ENCODE measurements at places on chromosomes 2 and 18. TPM values are rescaled to one million over a fixed set of nuclear protein-coding genes. Genes with fewer than 3 reads are reported as not detected.

DNA sequence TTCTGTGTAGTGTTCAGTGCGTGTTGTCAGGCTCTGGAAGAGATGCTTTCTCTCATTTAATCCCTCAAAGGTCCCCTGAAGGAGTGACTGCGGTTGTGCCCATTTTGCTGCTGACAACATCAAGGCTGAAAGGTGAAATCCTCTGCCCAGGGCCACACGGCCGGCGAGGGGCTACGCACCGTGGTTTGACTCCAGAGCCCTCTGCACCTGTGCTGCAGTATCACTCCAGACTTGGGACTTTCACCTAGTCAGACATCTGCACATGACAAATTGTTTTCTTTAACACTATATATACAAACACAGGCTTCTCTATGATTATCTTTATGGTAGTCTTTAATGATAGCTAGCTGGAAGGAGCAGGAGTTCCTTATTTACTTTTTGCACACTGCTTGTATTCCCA, 90.2 kb downstream of the ARMC9 start:
- no peak for DNase-seq

SOWAHC gene
- not detected for total RNA-seq

DNA sequence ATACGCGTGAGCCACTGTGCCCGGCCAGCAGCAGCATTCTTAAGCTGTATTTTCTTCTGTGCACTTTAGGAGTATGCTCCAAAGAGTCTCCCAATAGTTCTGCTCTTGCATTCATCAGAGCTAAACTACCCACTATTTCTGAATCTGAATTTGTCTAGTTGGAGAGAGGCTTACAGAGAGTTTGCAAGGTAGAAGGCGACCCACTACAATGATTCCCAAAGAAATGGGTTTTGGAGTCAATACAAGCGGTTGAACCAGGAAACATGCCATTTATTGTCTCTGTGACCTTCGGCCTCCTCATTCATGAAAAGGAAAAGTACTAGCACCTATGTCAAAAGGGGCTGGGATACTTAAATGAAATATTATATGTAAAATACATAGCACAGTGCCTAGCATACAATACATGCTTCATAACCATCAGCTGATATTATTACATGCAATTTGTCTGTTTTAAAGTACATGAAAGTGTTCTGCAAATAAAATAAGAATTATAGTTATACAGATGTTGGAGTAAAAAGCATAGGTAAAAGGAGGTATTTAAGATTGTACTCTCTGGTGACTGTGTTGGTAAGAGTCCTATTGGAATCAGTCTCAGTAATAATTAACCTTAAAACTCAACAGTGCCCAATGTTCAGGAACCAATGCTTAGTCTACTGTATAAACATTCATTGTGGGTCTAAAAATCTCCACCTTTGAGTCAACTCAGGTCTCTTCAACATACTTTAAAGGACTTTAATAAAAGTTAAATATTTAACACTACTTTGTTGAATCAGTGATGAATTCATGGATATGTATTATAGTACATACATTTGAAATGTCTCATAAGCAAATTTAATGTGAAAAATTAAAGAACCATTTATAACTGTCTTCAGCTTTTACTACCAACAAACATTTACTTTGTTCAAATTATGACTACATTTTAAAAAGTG, 89.8 kb upstream of the GRB14 start:
- no peak for DNase-seq

C2orf72 gene
- total RNA-seq: not detected

DNA sequence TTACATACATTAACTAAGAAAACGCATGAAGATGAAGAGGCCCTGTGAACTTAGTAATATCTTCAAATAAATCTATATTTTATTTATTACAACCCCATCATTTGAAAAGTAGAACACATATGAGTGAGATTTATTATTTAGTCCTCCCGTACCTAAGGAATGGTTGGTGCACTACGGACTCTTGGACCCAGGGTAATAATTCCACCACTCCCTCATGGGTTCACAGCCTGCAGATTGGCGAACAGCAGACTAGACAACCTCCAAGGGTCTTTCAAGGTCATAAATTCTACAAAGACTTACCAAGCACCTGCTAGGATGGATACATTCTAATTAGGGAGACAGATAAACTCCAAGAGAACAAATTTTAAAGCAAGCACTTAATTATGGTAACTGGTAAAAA, 51.6 kb downstream of the GALNT14 start:
- DNase-seq: no peak

DNA sequence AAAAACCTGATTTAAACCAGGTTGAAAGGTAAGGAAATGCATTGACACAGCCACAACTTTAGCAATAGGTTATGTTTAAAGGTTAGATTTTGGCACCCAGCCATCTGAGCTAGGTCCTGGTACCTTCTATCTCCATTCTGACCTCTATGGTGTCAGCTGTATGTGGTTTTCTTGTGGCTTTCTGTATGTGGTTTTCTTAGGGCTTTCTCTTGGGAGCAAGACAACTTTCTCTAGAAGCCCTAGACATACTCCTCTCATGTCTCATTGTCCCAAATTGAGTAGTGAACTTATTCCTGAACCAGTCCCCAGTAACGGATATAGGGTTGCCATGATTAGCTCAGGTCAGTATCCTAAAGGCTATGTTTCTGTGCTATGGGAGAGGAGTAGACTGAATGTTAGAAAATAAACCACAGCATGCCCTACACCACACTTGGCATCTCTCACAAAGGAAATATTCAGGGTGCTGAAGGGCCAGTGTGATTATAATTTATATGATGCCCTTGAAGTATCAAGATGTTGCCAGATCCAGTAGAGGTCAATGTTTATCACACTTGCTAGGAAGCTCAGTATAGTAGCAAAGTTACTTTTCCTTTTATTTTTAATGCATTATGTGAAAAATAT, 176.1 kb downstream of the CAPN13 start:
- no peak for DNase-seq

- DNase-seq: no peak
Observed at GRCh38 chr2:222088561-222088960, 210.2 kb downstream of the PAX3 start.

TCF23 gene
- 0.07 TPM for total RNA-seq

TTC39C gene
- 68.4 TPM for total RNA-seq

DNA sequence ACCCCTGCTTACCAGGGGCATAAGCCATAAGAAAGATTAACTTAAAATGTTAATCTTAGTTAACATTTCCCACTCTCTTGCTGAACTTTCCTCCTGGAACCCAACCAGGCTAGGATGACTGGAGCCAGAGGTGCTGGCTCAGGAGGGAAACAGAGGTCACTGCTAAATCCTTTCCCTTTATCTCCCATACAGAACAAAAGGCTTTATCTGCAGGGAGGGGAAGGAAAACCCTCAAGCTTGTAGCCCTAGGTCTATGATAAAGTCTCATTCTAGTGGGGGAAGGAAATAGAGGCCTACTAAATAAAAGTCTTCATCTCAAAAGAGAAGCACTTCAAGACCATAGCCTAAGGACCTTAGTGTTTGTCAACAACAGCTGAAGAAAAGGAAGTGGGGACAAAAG, 18.6 kb downstream of the HIBCH start:
- no peak for DNase-seq

DNA sequence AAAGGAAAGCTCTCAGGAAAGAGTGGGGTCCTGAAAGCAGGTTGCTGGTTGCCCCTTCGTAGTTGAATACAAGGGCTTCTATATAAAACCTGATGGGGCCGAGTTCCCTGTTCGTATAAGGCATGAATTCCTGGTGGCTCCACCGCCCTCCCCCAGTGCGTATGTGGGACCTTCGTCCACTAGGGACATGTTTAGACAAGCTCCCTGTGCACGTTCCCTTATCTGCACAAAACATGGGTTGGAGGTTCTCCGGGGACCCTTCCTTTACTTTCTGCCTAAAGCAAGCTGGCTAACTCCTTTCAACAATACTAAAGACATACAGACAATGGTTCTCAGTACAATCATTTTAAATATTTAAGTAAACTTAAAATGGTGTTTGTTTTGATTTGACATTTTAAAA, 8.0 kb downstream of the CLUL1 start:
- DNase-seq: no peak

GRCh38 chr2:162172802-162173370, 20.8 kb upstream of the GCG start:
- no peak for DNase-seq

MBP gene
- total RNA-seq: 92.7 TPM

GRCh38 chr2:31239593-31240177, 5.7 kb downstream of the EHD3 start:
- no peak for DNase-seq

ZSWIM2 gene
- not detected for total RNA-seq

HJURP gene
- 1.0 TPM for total RNA-seq

INHBB gene
- total RNA-seq: not detected

FBXO15 gene
- 0.69 TPM for total RNA-seq

DNA sequence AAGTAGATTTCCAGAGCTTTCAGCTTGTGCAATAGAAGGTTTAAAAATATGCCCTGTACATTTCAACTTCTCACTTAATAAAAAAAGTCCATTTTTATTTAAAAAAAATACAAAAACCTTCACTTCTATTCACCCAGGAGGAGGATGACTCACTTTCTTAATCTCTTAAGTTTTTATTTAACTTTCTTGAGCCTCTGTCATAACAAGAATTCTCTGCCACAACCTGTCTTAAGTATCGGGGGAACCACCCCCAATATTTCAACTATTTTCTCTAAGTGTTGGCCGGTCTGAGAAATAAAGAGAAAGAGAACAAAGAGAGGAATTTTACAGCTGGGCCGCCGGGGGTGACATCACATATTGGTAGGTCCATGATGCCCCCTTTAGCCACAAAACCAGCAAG, 58.4 kb downstream of the LRATD1 start:
- no peak for DNase-seq

DNA sequence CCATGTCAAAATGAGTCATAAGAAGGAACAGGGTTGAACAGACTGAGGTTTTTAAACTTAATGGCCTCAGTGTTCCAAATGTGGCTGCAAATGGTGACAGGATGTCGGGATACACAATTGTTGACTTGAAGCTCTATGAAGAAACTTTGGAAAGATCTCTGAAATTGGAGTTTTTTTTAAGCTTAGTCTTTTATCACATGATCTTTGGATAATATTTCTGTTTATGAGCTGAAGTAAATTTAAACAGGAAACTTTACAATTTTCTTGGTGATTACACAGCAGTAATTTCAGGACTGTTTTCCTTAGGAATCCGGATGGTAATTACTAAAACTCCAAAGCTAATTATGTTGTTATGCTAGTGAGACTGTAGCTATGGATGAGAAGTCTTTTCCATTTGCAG, 199.1 kb upstream of the NRXN1 start:
- no peak for DNase-seq

ACTG2 gene
- not detected for total RNA-seq

DNA sequence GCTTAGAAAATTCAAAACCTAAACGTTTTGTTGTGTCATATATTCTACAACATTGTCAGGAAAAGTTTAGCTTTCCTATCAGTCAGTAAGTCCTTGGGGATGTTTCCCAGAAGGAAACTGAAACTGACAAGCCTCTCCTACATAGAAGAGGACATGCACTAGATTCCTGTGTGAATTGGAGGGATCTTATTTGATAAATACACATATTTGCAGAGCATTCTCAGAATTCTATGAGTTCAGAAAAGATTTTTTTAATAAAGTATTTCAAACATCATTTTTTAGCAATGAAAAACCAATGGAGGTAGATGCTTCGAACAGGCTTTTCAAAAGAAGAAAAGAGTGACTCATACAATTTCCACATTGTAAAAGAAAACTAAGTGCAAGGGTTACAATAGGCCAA, 1706.7 kb downstream of the SUCLG1 start:
- no peak for DNase-seq

RIT2 gene
- not detected for total RNA-seq

TRIM43 gene
- not detected for total RNA-seq

DNA sequence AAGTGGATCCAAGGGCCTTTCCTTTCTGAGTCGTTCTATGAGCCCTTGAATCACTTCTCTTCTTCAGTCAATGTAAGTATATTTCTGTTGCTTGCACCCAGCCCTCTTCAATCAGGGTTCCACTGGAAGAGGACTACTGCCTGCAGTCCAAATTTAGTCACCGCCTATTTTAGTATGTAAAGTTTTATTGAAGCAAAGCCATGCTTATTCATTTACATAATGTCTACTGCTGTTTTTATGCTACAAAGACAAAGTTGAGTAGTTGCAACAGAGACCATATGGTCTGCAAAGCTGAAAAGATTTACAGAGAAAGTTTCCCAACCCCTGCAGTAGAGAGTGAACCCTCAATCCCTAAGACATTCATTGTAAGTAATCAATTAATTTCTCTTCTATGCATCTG, 332.5 kb upstream of the TNP1 start:
- DNase-seq: no peak

- no peak for DNase-seq
Observed at GRCh38 chr2:172072303-172072702, 13.0 kb upstream of the DLX1 start.

DNA sequence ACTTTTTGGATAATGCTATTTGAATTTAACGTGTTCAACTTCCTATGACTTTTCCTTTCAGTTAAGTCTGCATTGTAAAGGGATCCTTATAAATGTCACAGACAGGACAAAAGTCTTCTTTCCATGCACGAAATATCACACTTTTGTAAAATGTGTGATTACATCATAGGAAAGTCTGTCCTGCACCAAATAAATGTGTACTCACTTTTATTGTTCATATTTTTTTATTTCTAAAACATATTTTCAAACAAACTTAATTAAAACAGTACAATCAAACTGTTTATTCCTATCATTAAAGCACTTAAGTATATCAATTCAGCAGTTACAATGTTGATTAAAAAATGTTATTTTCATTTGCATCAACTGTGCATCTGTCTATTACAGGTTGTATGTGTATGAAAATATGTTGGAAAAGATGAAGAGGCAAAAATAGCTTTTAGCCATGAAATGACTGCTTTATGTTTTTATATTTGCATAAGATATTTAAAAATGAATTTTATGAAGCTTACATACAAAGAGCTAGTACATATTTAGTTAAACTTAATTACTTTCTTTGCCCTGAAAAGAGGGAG, 105.6 kb downstream of the CSRNP3 start:
- no peak for DNase-seq

GRCh38 chr2:138147796-138148195, 183.5 kb downstream of the HNMT start:
- no peak for DNase-seq

DNA sequence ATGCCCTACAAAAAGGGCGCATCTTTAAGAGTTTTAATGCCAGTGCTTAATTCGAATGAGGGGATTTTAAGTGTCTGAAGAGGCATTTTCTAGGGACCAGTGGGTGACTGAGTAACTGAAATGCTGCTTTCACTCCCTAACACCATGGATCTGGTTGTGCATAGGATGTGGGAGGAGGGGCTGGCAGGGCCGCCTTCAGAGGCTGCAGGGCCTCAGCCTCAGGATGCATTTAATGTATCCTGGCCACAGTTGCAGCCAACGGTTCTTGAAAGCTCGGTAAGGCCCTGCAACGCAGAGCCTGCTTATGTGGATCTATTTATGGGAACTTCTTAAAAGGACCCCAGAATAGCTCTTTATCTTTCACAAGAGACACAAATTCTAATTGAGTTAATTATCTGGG, 25.8 kb upstream of the IL18RAP start:
- no peak for DNase-seq

CFAP221 gene
- total RNA-seq: not detected

EPHA4 gene
- 23.9 TPM for total RNA-seq

FAHD2A gene
- total RNA-seq: 23.4 TPM
